ENCODE measurements at places on chromosomes 13 and 19.

- no peak for DNase-seq
Measured at GRCh38 chr19:5214902-5215301, 125.7 kb downstream of the PTPRS start.

DNA sequence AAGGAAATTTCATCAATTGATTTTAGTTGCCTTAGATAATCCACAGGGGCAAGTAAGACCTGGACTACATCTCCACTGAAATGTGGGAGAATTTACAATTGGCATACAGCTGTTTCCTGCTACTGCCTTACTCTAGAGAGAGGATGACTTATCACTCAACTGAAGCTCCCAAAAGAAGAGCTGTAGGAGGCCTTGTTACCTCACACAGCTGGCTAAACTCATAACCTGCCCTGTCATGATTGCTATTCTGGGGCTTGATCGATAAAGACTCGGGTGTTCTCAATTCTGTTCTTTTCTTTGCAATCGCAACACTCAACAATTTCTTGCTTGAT is 1396.4 kb downstream of the EFNB2 start:
- no peak for DNase-seq

DNA sequence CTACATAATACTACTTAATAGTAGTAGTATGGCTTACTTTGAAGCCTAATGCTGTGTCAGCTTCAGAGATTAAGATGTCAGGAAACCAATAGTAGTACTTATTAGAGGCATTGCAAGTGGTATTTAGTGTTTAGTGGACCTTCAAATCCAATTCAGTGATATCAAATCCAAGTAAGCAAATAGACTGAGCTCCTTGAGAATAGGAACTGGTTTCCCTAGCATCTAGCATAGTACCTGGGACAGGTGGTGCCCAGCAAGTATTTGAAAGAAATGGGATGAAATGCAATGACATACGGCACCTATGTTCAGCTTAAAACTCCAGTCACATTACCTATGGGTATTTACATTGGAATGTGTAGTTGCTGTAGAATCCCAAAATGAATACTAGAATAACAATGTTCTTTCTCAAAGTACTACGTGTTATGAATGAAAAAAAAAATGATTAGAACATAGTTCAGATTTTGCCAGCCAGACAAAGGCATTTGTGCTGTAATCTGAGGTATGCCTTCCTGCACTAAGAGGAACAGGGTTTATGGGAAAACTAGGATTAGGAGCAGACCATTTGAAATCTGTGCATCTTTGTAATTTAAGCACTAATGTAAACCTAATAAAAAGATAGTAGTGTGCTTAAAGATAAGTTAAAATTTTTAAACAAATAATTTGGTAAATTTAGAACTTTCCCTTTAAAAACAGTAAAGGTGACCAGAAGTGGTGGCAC is 17.1 kb downstream of the LSM14A start:
- DNase-seq, result no peak

GRCh38 chr13:99030326-99030725 is 52.5 kb upstream of the DOCK9 start:
- no peak for DNase-seq

DNA sequence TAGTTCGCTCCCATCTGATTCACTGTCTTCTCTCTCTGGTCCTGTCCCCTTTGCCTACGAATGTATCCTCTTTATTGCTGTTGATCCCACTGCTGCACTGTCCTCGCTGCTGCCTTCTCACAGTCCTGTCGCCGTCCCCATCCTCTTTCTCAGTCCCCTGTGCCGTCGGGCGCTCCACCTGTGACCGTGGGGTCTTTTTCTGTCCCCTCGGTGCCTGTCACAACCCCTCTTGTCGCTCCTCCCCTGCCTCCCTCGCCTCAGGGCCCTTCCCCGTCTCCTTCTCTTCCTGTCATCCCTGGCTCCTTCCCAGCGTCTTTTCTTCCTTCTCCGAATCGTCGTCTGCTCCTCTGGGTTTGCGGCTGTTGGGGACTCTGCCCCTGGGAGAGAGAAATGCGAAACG is 32.3 kb downstream of the SYT3 start:
- no peak for DNase-seq

DNA sequence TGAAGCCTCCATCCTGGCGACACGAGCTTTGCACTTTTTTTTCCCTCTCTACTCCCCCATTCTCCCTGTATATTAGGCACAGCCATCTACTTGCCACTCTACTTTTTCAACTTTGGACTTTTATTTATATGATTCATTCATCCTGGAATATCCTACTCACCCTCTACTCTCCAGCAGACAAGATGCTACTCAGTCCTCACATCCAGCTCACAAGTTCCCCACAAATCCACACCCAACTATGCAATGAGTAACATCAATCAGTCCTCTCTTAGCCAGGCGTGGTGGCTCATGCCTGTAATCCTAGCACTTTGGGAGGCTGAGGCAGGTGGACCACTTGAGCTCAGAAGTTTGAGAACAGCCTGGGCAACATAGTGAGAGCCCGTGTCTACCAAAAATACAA is 23.9 kb upstream of the URAD start:
- no peak for DNase-seq

DNA sequence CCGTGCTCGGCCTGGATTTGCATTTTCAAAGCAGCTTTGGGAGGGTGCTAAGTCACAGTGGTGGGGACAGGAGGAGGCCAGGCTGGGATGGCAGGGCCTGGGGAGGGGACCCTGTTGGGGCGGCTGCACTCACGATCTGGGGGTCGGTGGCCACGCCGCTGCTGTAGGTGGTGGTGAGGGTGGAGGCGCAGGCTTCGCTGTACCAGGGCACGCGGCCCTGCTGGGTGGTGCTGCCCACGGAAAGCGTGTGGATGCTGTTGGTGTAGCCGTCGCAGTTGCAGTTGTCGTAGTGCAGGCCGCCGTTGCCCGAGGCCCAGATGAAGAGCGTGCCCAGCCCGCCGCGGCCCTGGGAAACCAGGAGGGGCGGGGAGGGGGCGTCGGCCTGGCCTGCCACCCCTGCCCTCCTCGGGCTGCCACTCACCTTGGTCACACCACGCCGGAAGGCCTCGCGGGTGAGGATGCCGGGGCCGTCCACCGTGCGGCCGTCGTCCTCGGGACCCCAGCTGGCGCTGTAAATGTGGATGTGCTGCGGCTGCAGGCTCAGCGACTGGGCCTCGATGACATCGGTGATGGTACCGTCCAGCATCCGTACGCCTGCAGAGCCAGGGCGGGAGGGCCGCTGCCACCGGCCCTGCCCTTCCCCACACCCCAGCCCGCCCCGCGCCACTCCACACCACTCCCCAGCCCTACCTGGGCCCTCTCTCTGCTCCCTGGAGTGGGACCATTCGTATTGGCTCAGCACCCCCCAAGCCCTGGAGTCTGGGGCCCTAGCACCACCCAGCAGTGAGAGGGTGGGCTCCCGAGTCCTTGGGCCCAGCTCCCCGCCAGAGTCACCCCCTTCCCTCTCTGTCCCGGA is 3.2 kb downstream of the PCSK4 start:
- DNase-seq, result no peak

DNA sequence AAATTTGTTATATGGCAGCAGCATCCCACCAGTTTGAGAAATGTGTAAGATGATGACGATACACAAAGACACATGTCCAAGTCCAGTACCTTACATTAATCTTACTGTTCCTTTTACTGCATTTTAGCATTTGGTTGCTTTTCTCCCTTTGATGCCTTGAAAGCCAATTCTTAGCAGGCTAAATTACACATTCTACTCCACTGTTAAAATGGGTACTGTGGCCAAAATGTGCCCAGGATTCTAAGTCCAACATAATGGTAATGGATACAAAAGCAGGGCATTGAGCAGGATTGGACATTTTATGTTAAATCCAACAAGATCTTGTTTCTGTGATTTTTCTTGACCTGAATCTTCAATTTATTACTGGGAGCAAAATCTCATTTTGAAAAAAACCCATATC is 52.8 kb upstream of the RAP2A start:
- no peak for DNase-seq

DNA sequence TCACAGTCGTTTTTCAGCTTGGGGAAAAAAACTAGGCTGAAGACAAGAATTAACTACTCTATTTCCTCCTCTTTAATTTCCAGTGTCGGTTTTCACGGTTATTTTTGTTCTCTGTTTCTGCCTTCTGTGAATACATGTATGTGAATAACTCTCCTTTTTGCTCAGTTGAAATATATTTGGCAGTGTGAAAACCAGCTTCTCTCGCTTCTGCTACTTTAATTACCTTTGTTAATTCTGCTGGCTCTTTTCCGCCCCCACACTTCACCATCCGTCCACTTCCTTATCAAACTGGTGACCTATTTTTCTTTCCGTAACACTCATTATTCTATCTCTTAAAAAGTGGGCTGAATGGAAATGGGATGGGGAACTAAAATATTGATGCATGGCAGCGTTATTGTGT is 126.4 kb downstream of the POU4F1 start:
- no peak for DNase-seq

GRCh38 chr13:20714563-20715329 is 11.2 kb downstream of the IL17D start:
- DNase-seq, result no peak

- DNase-seq, result no peak
Measured at GRCh38 chr19:38425810-38426466, at the start of gene RASGRP4. Gene RASGRP4, minus strand, starts transcription at chr19:38426219. Its CDS starts 128 bp downstream, at chr19:38426091.

GRCh38 chr19:710767-711166 is 2.0 kb downstream of the PALM start:
- no peak for DNase-seq

- no peak for DNase-seq
Measured at GRCh38 chr13:50197705-50198104, 182.5 kb downstream of the KCNRG start.

DNA sequence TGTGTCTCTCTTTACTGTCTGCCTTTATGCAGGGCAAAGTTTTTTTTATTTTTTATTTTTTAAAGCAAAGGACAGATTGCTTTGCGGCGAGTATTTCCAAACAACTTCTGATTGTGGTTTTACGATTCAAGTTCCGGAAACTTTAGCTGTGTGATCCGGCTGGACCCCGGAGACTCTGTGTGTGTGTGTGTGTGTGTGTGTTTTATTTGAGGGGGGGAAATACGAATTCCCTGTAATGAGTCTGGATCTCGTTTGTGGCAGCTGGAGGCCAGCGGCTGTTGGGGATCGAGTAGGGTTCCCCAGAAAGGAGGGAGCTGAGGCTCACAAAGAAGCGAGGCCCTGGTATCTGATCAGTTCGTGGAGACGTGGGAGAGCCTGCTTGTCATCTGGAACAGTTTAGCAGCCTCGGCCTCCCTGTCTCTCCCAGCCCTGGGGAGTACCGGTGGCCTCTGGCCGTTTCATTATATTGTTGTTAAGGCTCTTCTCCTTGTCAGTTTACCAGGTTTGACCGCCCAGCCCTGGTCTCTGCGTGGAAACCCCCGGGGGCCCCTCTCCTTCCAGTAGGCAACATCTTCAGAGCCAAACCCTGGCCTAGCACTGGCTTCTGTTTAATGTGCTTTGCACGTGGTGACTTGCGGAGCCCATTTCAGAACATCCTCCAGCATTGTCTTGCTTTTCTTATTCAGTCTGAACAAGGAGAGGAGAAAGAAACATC is 1.3 kb downstream of the FARP1 start:
- no peak for DNase-seq

GRCh38 chr13:99417201-99418102 is 83.8 kb upstream of the TM9SF2 start:
- DNase-seq, result peak; percentile 9

GRCh38 chr13:37886879-37887278 is 17.3 kb upstream of the TRPC4 start:
- no peak for DNase-seq

- no peak for DNase-seq
Measured at GRCh38 chr19:44553478-44554171, 24.1 kb upstream of the CEACAM20 start.

DNA sequence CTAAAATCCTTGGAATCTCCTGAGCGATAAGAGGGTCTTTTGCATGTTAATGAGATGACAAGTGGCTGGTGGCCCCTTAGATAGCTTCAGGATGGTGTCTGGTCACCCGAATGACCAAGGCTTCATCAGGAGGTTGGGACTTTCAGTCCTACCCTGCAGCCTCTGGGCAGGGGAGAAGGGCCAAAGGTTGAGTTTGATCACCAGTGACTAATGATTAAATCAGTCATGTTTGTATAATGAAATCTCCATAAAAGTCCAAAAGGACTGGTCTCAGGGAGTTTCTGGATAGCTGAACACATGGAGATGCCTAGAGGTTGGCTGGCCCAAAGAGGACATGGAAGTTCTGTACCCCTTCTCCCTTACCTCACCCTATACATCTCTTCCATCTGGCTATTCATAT is 316.2 kb downstream of the MTUS2 start:
- DNase-seq, result no peak

DNA sequence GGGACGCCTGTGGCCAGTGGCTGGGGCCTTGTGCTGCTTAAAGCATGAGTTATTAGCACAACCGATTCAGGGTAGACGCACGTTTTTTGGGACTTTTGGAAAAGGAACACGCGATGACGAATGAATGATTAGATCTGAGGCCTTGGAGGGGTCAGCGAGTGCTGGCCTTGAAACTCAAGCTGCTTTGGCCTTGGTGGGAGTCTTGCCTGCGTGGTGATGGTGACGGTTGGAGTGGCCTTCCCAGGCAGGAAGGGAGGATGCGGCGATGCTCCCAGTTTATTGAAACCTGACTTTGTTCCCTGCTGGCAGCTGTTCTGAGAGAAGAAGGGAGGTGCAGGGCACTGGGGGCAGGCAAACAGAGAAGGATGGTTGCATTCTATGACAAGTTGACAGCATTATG is 63.1 kb upstream of the RNF113B start:
- no peak for DNase-seq

DNA sequence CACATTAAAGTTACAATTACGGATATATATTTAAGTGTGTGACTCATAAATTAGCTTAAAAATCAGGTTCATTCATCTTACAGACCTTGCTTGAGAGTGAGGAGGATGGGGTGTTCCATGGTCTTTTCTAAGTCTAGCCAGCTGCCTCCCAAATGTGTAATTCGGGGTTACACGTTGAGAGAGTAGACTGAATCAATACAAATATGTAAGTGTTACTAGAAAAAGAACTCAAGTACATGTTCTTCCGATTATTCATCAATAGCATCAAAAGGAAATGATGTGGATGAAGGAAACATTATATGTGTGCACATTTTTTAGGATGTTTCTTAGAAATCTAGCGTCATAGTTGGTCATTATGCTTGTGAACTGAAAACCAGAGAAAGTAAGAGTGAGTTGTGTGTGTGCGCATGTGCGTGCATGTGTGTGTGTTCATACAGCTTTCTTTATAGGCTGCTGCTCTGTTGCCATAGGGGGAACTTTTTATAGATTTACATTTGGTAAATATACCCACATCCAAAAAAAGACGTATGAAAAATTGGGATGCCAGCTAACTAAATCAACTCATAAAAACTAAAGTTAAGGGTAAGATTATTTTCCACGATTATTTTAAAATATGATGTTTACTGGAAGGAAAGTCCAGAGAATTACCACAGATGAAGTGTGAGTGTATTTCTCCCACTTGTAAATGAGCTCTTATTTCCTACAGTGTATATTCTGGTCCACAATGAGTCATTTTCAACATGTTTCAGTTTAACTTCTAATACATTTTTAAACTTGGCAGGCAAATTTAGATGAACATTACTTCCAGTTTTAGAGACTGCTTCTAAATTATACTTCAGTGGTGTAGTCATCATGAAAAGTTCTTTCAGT is 82.4 kb downstream of the PIBF1 start:
- no peak for DNase-seq

All from NCI-H1436 treated with DMSO at 0.1 percent for 48 hours (cell line).